Lower lobe of right lung (tissue), 2 donors: ENCODE measurements at places on chromosomes 12 and 14.

DNA sequence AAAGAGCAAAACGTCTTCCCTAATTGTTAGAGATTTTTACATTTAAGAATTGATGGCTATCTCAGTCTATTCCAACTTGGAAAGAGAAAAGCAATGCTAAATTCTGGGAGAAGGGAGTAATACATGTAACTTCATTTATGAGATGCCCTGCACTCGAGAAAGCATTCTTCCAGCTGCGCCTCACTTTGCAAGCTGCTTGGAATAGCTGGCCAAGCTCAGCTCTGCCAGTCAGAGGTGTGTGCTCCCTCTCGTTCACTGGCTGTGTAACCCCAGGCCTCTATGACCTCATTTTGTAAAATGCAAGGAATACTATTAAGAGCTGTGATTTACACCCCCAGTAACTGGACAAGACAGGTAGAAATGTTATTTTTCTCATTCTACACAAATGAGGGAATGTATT is 79.1 kb downstream of the OTX2 start:
- DNase-seq, result no peak

DNA sequence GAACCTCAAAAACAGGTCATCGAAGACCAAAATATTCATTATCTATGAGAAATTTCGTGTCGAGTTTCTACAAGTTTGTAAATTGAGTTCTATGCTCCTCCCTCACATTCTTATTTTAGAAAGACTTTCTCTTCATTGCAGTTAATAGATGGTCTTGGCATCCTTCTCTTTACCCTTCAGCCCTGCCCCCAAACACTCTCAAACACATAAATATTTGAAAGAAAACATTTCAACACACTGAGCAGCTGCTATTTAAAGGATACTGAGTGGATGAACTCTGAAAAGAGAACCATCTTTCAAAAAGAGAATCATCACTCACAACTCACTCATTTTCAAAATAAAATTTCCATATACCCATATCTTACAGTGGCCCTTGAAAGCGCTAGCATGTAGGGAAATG is 67.1 kb downstream of the NUAK1 start:
- DNase-seq, result no peak

DNA sequence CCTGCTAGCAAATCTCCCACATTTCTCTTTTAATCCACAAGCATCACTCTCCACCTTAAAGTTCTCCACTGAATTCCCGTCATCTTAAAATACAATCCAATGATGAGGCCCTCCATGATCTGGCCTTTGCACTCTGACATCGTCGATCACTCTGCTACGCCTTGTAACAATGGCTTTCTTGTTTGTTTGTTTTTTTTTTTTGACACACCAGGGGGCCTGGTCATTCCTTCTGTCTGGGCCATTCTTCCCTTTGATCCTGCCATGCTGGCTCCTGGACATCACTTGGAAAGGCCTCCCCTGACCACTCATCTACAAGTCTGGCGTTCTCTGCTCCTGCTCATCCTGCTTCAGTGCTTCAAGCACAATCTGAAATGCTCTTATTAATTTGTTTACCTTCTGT is 233.5 kb downstream of the PPM1H start:
- DNase-seq, result no peak

DNA sequence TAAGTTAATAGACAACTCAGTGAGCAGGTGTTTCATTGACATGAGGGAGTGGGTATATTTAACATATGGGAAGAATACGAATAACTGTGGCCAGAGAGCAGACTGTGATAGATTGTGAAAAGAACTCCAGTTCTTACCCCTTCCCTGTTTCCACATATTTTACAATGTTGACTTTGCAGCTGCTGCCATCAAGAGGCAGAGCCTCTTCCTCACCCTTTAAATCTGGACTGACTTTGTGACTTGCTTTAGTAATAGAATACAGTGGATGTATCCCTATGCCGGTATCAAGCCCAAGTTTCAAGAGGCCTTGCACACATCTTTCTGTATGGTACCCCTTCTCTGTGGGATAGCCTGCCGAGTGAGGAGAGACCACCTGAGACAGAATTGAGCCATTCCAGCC is 356.7 kb downstream of the ETNK1 start:
- no peak for DNase-seq

- no peak for DNase-seq
These were observed 11.0 kb downstream of the GPR135 start for GRCh38 chr14:59454139-59454538.

- peak; percentile 30 for DNase-seq
These were observed 9.4 kb downstream of the PLD4 start for GRCh38 chr14:104933746-104934733.

GRCh38 chr12:66555113-66555512 is 123.8 kb downstream of the GRIP1 start:
- no peak for DNase-seq

GRCh38 chr12:49969027-49969426 is 3.7 kb upstream of the AQP6 start:
- DNase-seq, result no peak

- DNase-seq, result no peak
These were observed 376.5 kb downstream of the C12orf75 start for GRCh38 chr12:105706973-105707334.

GRCh38 chr14:78598046-78598920 is 428.1 kb downstream of the NRXN3 start:
- DNase-seq, result peak; percentile 43

- DNase-seq, result peak; percentile 25
These were observed 403.1 kb downstream of the TMEM121 start for GRCh38 chr14:105929327-105930081.

GRCh38 chr14:54848910-54849309 is 53.7 kb downstream of the GCH1 start:
- no peak for DNase-seq
